DMS79 treated with DMSO at 0.1 percent for 48 hours (cell line): ENCODE measurements at places on chromosomes 2 and 18.

- no peak for DNase-seq
These were observed 101.5 kb upstream of the SETBP1 start for GRCh38 chr18:44579028-44579702.

DNA sequence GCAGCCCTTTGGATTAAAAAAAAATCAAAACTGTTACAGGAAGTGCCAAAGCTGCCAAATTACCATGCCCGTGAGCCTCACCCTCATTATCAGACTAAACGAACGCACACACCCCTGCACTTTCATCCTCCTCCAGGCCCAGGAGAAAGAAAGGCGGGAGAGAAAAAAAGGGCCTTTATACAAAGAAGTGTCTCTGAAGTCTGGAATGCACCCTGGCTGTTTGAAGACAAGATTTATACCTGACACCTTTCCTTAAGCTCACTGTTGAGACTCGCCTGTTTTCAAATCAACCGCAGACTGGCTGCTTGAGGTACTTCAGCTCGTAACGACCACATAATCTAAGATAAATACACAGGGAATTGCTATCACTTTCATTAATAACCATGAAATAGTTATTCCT lies 31.0 kb downstream of the EDAR start:
- DNase-seq: no peak

GRCh38 chr18:8699126-8699525 lies 6.2 kb upstream of the MTCL1 start:
- no peak for DNase-seq

DNA sequence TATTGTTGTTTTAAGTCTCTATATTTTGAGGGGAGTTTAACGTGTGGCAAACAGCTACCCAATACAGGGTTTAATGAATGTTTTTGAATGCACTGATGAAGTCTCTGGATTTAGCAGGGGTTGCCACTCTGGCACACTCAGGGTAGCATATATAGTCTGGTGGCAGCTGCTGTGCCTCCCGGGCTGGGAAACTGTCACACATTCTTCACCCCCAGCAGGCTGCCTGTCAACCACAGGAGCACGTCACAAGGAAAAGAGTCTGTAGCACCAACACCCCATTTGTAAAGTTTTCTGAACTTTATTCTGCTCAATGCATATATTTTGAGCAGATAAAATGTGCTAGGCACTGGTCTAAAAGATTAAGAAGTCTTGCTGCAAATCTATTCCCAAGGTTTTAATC lies 39.3 kb downstream of the NGEF start:
- no peak for DNase-seq

DNA sequence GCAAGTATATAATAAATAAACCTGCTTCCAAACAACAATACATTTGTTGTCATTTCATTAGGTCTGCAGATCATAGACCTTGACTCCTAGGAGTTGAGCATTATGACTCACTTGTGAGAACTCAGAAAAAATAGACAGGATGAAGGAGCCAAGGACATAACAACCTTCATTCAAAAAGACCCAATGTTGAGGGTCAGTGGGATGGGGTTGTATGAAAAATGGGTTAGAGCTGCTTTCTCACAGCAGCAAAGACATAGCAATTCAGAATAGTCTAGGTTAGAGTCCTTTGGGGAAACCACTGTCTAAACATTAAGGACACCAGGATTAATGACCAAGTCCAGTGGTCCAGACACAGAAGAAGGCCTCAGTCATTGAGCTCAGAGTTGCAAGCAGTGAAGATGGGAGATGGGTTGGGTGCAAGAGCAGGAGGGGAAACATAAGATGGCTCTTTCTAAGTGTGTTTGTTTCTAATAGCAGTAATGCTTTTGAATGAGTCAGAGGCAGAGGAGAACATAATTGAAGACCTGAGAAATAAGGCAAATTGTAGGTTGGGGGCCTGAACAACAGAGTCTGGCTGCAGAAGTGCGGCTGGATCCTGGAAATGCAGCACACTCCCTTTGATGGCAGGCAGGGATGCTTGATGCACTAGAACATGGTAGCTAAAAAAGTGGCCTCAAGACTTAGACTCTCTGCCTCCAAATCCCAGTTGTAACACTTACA lies 3.7 kb upstream of the SERPINB10 start:
- DNase-seq: no peak

GRCh38 chr2:202944816-202945215 lies 32.7 kb downstream of the CARF start:
- no peak for DNase-seq

DNA sequence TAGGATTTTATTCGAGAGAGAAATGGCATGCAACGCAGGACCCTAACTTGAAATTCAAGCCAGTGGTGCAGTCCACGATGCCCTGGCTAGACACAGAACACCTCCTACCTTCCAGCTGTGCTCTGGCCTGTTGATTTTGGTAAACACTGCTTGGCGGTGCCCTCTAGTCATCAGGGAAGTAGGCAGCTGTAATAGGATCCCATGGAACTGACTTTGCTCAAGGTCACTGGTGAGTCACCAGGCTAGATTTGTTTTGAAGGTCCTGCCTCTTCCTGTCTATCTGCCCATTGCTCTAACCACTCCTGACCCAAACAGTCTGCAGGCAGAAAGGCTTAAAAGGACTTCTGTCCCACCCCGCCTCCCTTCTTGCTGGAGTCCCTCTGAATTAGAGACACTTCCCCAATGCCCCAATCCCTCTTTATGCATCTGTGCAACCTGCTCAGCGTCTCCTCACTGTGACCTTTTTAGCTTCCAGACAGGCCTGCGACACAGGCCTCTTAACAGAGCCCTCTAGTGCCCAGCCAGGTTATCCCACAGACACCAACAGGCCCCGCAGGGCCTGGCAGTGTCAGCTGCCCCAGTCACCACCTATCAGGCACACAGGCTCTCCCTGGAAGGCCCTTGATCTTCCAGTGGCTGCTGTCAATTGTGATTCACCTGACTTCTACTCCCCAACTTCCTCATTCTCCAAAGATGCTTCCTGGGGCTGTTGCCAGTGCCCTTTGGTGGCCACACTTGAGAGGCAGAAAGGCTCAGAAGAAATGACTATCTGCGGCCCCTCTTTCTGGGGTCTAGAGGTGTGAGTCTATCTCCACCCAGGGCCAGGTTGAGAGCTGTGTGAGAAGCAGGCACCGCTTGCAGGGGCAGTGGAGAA lies 5.2 kb downstream of the TMEM127 start:
- DNase-seq: peak; percentile 23

- DNase-seq: no peak
These were observed 1.9 kb downstream of the CLASP1 start for GRCh38 chr2:121647396-121647795.

DNA sequence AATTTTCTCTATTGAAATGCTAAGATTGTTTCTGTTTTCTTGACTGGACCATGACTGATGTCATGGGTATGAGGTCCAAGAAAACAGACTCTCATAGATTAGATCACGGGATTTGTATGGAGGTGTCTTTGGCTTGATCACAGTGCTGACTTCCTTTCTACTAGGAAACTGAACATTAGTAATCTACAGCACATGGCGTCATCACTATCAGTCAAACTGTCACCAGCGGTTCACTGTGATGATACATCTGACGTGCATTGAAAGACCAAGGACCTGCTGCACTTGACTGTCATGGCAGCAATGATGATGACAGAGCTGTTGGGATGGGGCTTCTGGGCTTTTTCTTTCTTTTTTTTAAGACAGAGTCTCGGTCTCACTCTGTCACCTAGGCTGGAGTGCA lies 28.2 kb upstream of the IMPA2 start:
- no peak for DNase-seq

GRCh38 chr2:190533968-190534309 lies 583 bp downstream of the NEMP2 start:
- no peak for DNase-seq

- no peak for DNase-seq
These were observed 26.8 kb downstream of the MEX3C start for GRCh38 chr18:51170664-51171063.

GRCh38 chr2:231568098-231568784 lies 24.4 kb upstream of the TEX44 start:
- DNase-seq: no peak

DNA sequence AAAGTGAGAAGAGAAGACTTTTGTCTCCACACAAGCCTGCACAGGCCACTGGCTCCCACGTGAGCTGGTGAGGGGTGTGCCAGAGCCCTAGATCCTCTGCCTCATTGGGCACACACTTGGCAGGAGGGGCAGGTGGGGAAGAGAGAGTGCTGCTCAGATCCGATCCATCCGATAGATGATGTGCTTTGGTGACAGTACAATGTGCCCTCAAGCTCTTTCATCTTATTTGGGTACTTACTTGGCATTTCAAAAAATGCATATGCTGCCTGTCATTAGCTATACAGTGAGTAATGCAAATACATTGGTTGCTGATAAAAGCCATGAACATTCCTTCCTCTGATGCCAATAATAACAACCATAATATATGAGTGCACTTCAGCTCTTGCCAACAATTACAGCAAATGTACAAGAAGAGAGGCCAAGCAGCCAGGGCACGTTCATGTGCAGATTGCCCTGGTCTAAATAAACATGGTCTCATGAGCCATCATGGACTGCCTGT lies 255.3 kb downstream of the VAPA start:
- no peak for DNase-seq

- peak; percentile 75 for DNase-seq
These were observed 19.2 kb downstream of the NEURL3 start for GRCh38 chr2:96485751-96486651.

DNA sequence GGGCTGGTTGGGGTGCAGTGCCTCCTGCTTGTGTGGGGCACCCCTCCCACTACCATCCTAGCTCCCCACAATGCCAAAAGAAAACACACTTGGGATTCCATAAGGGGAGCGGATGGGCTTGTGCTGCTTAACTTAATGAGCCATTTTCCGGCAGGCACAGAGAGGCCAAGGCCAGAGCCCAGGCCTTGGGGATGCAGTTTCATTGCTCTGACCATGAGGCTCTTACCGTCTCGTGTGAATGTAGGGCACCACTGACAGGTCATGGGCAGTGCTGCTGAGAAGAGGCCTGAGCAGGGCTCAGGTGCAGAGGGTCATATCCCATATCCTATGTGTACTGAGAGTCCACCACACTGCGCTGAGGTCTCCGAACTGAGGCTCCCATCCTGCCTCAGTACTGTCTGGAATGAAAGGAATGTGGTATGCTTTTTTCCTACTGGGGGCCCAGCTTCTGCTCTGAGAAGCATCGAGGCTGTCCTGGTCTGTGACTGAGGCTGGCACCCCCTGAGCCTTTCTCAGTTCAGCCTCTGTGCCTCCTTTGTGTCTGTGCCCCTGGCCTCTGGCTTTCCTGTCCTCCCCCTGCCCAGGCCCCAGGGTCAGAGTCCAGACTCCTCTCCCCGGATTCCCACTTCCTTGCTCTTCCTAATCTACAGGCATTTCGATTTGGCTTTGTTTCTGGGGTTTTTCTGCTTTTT lies 45.2 kb upstream of the MAPRE3 start:
- DNase-seq: no peak

- no peak for DNase-seq
These were observed 34.4 kb upstream of the CYP27C1 start for GRCh38 chr2:127254386-127254981.

GRCh38 chr18:23269928-23270327 lies 134.6 kb downstream of the CABLES1 start:
- no peak for DNase-seq

- DNase-seq: no peak
These were observed 8.0 kb downstream of the AGXT start for GRCh38 chr2:240876475-240877251.

GRCh38 chr2:232529806-232530547 lies 4.0 kb downstream of the CHRND start:
- no peak for DNase-seq

DNA sequence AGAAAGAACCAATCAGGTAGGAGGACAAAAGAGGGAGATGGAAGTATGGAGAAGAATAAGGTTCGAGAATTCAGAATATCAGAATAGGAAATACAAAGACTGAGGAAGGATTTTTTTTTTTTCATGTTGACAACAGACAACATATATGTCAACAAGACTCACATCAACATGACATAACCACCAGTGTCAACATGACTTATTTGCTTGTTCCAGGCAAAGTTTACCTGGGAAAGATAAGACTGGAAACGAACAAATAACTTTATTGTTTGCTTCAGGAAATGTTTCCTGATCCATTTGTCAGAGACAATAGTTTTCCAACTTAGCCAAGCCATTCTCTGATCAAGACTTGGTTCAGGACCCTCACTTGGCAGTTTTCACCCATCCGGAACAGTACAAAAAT lies 321.9 kb upstream of the NETO1 start:
- no peak for DNase-seq

GRCh38 chr2:134792186-134792585 lies 46.2 kb upstream of the ACMSD start:
- peak; percentile 9 for DNase-seq

- no peak for DNase-seq
These were observed 46.0 kb downstream of the LAMA1 start for GRCh38 chr18:7071600-7071999.

GRCh38 chr18:74522635-74523548 lies 11.4 kb upstream of the CNDP1 start:
- DNase-seq: peak; percentile 54

DNA sequence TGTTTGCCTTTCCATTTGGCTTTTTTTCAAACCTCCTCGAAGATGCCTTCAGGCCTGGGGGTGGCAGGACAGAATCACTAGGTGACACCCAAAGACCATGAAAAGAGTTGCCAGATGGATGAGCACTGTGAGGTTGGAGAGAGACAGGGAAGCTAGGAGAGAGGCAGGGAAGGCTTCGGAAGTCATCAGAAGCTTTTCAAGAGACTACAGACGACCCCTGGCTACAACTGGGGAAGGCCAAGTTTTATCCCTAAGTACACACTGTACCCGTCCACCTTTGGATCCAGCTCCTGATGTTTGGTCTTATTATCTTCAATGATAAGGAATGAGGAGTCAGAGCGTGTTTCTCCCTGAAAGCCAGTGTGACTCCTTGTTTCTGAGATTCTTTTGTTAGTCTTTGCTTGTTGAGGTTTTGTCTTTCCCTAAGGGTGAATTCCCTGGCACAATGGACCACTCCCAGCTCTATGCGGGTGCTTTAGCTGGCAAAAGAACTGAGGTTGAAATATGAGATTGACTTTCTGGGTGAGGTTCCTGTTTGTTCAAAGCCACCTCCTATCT lies 33.4 kb upstream of the SLC9A2 start:
- no peak for DNase-seq

GRCh38 chr2:16395601-16396000 lies 270.0 kb downstream of the CYRIA start:
- no peak for DNase-seq

GRCh38 chr2:134683561-134684112 lies 35.2 kb downstream of the TMEM163 start:
- no peak for DNase-seq

- DNase-seq: no peak
These were observed 15.0 kb downstream of the PRKAG3 start for GRCh38 chr2:218816561-218817011.

DNA sequence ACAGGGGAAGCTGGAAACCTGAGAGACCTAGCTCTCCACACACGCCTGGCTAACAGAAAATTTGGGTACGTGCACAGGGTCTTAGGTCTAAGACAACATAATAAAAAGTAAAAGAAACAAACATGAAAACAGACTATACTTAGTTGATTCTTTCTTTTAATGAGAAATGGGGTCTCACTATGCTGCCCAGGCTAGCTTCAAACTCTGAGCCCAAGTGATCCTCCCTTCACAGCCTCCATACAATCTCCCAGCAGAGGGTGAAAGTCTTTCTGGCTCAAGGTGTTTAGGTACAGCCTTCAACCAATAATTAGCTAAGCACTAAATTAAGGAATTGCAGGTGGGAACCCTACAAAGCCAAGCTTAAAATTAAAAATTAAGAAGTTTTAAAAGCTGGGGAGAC lies 116.2 kb downstream of the MEMO1 start:
- DNase-seq: no peak

- DNase-seq: no peak
These were observed 5.6 kb downstream of the KLF7 start for GRCh38 chr2:207160115-207160514.

- peak; percentile 92 for DNase-seq
These were observed 90.2 kb downstream of the FAM161A start for GRCh38 chr2:61763605-61764034.
